ENCODE measurements at places on chromosomes 12 and 14.

- DNase-seq, result no peak
Measured at GRCh38 chr12:113464852-113465719, 6.6 kb downstream of the LHX5 start.

- DNase-seq, result peak; percentile 76
Measured at GRCh38 chr14:72906316-72906715, 12.4 kb upstream of the DPF3 start.

GRCh38 chr12:42502682-42503081, 86.9 kb downstream of the PRICKLE1 start:
- no peak for DNase-seq

DNA sequence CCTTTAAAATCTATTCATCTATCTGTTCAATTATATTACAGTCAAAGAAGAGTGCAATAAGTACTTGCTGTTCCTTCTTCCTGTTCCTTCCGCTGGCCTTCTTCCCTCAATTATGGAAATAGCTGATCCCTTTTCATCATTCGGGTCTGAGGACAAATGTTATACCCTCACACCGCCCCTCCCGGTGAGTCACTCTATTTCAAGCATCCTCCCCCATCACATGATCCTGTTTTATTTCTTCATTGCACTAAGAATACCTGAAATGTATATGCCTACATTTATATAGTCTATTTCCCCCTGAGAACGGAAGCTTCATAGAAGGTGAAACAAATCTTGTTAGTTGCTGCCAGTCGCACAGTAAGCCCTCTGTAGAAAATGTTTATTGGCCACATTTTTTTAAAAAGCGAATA, 2.5 kb downstream of the SLC38A1 start:
- no peak for DNase-seq

- no peak for DNase-seq
Measured at GRCh38 chr14:69072584-69072983, 80.3 kb downstream of the DCAF5 start.

DNA sequence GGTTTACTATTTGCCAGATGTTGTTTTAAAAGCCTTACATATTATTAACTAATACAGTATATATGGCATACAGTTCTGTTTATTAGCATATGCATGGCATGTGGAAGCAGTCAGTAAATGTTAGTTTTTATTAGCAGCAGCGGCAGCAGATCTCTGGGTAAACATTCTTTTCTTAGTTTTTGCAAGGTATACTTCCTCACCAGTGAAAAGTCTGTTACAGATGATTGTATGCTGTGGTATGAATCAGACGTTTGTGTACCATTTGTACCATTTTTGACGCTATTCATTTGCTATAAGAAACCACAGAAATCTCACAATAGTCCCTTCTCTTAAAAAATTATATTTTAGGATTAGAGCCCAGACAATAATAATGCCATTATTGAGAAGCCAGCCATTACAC, 17.8 kb downstream of the STK38L start:
- DNase-seq, result no peak

DNA sequence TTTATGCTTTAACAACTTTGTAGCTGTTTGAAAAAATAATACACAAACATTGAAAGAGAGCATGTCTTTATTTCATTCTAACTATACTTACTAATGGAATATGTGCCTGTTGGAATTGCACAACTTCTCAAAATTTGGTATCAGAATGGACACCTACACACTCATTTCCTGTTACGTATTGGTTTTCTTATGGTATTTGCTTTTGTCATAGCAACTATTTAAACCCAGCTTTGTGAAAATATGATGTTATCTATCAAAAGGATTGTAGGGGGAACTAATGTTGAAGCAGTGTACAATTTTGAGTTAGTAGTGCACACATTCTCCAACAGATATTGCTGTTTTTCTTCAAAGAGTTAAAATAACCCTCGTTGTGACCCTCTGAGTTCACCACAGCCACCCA, 52.6 kb downstream of the RBMS2 start:
- DNase-seq, result no peak

GRCh38 chr14:71175491-71175890, 268.2 kb downstream of the PCNX1 start:
- no peak for DNase-seq

GRCh38 chr14:53149668-53150316, 3.3 kb downstream of the DDHD1 start:
- no peak for DNase-seq

DNA sequence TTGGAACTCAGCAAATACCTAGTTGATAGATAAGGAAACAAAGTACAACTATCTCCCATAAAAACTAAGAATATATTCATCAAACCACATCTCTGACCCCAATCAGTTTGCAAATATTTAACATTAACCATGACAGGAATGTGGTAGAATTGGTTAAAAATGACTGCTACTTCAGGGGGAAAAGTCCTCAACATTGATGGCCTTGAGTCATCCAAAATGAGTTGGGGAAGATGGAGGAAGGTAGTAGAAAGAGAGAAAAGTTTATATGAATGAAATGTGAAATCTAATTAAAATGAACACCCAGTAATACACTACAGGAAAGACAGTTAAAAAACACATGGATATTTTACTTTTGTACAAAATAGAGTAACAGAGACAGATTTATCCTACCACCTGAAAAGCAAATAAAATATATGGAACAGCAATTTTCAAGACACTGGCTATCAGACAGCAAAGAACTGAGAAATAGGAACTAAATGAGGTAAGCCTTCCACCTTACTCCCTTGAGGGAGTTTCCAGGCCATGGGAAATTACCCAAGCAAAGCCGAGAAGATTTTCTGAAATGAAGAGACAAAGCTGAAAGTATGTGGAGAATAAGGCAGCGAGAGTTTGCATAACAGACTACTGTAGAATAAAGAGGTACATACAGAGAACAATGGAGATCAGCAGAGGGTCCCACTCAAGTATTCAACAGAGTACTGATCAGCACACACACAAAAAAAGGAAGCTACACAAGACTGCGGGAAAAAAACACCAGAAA, 49.6 kb downstream of the TC2N start:
- no peak for DNase-seq

- DNase-seq, result no peak
Measured at GRCh38 chr12:52423661-52424500, 10.3 kb downstream of the KRT75 start.

- DNase-seq, result peak; percentile 81
Measured at GRCh38 chr12:52156757-52157565, 34.9 kb downstream of the KRT80 start.

DNA sequence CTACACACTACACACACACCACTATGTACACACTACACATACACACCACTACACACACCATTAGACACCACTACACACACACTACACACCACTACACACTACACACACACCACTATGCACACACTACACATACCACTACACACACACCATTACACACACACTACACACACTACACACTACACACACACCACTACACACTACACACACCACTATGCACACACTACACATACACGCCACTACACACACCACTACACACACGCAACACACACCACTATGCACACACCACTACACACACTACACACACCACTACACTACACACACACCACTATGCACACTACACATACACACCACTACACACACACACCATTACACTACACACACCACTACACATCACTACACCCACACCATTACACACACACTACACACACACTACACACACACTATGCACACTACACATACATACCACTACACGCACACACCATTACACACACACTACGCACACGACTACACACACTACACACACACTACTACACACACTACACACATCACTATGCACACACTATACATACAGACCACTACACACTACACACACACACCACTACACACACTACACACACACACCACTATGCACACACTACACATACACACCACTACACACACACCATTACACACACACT, 13.6 kb downstream of the NOC4L start:
- no peak for DNase-seq

DNA sequence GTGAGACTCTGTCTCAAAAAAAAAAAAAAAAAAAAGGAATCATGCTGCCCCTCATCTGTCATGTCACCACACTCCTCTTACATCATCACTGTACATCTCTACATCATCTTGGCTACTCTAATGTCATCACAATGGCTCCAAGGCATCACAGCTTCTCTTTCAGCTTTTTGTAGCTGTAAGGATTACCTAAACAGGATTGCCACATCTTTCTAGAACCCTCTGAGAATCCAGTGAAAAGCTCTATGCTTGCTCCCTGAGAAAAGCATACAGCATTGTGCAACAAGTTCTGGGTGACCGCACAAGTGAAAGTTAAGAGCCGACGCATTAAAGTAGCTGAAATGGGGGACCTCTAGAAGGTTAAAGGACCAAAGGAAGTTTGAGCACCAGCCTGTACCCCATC, 272.5 kb downstream of the C12orf50 start:
- no peak for DNase-seq

GRCh38 chr12:94380507-94380906, 79.2 kb downstream of the CEP83 start:
- no peak for DNase-seq

DNA sequence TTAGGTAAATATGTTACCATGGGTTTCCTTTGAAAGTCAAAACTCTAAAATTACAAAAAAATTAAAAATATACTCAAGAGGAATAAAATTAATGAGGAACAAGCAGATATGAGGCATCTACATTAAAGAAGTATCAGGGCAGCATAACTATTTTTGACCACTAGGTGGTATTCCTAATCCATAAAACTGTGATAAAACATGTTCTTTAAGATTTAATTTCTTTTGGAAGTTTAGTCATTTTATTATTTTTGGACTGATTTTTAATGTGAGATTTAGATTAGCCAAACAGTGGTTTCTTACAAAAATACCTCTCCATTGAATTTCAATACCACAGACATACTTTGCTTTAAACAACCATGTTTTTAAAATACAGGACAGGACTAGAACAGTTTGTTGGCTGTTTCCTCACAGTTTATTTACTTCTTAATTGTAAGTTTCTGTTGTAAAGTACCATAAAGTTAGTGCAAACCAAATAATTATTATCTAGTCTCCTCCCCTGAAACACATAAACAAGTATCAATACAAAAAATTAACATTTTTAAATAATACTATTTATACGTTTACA, 49.8 kb downstream of the NTS start:
- no peak for DNase-seq

DNA sequence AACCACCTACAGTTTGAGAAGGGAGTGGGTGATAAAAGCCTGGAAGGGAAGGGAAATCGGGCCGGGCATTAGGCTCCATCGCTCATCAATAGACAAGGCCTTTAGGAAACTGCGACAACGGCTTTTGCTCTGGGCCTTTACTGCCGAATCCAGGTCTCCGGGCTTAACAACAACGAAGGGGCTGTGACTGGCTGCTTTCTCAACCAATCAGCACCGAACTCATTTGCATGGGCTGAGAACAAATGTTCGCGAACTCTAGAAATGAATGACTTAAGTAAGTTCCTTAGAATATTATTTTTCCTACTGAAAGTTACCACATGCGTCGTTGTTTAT, 261 bp upstream of the RNU7-1 start:
- peak; percentile 92 for DNase-seq

- DNase-seq, result peak; percentile 47
Measured at GRCh38 chr12:123389560-123390351, 5.8 kb downstream of the KMT5A start.

GRCh38 chr12:89206390-89206789, 145.9 kb downstream of the DUSP6 start:
- DNase-seq, result no peak
